ENCODE measurements at places on chromosomes 3 and 15.
A peak's percentile ranks its signal among the peaks of the same experiment; 100 is the strongest.

- no peak for DNase-seq
These were observed 19.2 kb downstream of the SLC15A2 start for GRCh38 chr3:121913305-121913990.

GRCh38 chr3:168585544-168585943 is 489.8 kb upstream of the GOLIM4 start:
- no peak for DNase-seq

GRCh38 chr3:126990890-126991289 is 8.0 kb downstream of the PLXNA1 start:
- DNase-seq, result no peak

DNA sequence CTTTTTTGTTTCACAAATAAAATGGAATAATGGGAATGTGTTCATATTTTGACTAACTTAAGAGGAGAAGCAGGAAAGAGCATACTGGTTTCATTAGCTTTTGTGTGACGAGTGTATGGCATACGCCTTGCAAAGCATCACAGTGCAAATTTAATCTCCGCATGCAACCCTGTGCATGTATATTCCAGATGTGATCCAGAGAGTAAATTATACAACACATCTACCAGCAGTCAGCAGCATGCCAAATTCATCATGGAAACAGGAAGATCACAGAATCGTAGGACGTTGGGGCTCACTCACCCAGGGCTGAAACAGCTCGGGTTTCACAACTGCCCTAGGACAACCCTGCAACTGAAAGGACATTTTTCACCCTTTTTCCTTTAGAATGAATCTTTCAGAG is 53.4 kb downstream of the ADAMTS9 start:
- DNase-seq, result no peak

GRCh38 chr15:96222981-96223380 is 107.5 kb upstream of the NR2F2 start:
- no peak for DNase-seq

DNA sequence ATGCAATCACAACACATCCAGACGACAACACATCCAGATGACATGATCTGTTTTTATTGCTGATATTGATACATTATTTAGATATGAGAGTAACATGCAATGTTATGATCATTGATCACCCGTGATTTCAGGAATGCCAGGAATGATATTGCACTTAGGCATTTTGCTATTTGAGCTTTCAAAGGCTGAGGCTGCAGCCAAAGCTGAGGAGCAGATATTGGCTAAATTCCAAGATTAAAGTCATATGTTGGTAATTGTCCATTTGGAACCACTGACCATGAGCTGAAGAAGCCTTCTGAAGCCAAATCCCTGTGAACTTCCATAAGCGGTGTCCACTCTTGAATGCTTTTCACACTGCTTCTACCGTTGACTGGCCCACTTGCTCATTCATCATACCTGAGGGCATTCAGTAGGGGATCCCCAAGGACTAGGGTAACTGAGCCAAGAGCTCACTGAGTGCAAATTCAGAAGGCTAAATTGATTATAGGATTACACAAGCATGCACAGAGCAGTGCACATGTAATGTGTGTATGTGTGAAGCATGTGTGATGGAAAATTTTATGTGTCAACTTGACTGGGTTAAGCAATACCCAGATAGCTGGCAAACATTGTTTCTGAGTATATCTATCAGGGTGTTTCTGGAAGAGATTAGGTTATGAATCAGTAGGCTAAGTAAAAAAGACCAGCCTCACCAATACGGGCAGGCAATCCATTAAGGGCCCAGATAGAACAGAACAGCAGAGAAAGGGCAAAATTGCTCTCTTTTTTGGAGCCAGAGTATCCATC is 92.1 kb upstream of the PLAAT1 start:
- no peak for DNase-seq

GRCh38 chr15:39114690-39115378 is 466.0 kb upstream of the THBS1 start:
- DNase-seq, result no peak

- DNase-seq, result peak; percentile 57
These were observed 190.1 kb upstream of the LPP start for GRCh38 chr3:187963677-187964385.

DNA sequence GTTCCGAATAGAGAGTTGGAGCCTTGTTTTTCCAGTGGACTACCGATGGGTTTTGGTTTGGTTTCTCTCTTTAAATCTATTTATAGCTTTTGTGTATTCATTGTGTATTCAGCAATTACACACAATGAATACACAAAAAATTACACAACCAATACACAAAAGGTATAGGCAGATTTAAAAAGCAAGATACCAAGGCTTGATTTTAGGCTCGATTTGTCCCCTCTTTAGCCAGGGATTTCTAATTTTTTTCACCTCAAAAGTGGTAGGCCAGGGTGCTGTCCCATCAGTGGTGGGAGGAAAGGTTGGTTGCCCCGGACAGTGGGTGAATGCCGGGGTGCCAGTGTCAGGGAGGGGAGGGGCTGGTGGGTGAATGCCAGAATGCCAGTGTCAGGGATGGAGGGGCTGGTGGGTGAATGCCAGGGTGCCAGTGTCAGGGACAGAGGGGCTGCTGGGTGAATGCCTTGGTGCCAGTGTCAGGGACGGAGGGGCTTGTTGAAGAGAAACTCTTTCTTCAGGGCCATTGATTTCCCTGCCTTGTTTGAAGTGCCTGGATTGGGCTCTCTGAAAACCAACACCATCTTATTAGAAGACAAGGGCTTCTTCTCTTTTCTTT is 186.2 kb downstream of the GOLGA6L6 start:
- no peak for DNase-seq

- no peak for DNase-seq
These were observed 2.9 kb downstream of the ATP13A5 start for GRCh38 chr3:193375614-193376013.

DNA sequence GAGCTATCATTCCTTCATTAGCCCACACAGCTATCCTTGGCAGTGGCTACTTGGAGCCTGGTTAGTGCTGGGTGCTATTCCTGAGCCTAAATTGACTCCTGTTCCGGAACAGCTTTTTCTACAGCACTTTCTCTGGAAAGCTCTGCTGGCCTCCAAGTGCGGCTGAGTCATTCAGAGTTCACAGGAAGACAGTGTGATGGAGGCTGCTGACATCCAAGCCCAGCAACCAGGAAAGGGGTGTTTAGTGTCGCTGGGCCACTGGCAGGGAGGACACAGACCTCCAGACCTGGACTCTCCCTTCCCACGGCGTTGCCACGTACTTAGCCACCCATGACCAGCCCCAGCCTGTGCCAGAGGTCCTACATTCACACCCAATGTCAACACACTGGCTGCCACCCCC is 28.7 kb downstream of the CACNA2D2 start:
- DNase-seq, result no peak
